Stimulated activated CD8-positive, alpha-beta memory T cell treated with anti-CD3 and anti-CD28 coated beads, Interleukin-15, amount 100 ng/mL, for 48 hours (primary cell): ENCODE measurements at places on chromosomes 2 and 18.

- no peak for DNase-seq
Observed at GRCh38 chr18:31565782-31566512, 25.7 kb upstream of the TTR start.

- DNase-seq: no peak
Observed at GRCh38 chr2:11228692-11229091, 73.4 kb downstream of the SLC66A3 start.

DNA sequence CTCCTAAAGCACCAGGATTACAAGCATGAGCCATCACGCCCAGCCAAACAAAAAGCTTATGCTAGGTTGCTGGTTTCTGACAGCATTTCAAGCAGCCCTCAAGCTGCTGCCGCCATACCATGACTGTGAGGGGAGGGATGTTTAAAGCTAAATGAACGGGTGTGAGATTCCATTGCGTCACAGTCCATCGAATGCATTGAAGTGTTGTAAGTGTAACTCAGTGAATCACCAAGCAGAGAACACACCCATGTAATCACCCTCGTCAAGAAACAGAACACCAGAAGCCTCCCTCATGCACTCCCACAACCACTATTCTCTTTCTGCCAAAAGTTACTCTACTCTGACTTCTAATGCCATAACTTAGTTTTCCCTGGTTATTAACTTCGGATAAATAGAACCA, 32.8 kb upstream of the MC5R start:
- no peak for DNase-seq

- no peak for DNase-seq
Observed at GRCh38 chr2:222683805-222684204, 12.3 kb downstream of the MOGAT1 start.

- DNase-seq: no peak
Observed at GRCh38 chr2:160695402-160696086, 201.9 kb upstream of the RBMS1 start.

DNA sequence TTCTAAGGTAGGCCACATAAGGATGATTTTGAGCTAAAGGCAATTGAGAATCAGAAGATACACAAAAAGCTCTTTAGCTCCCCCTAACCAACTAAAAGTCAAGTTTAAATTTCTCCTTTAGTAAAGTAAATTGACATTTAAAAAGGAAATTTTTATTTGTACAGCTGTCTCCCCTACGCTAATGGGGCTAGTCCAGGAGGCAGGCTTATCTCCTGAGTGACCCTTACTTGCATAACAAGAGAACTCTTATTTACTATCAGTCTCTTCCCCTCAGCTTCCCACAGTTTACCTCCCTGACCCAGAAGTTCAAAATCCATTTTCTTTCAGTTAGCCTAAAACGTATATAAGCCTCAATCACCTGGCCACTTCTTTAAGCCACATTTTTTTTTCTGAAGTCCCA, 1002.8 kb upstream of the NRXN1 start:
- DNase-seq: no peak

- no peak for DNase-seq
Observed at GRCh38 chr2:28102455-28102874, 211.9 kb downstream of the BABAM2 start.

GRCh38 chr2:161426455-161426921, 10.4 kb downstream of the TBR1 start:
- DNase-seq: no peak

DNA sequence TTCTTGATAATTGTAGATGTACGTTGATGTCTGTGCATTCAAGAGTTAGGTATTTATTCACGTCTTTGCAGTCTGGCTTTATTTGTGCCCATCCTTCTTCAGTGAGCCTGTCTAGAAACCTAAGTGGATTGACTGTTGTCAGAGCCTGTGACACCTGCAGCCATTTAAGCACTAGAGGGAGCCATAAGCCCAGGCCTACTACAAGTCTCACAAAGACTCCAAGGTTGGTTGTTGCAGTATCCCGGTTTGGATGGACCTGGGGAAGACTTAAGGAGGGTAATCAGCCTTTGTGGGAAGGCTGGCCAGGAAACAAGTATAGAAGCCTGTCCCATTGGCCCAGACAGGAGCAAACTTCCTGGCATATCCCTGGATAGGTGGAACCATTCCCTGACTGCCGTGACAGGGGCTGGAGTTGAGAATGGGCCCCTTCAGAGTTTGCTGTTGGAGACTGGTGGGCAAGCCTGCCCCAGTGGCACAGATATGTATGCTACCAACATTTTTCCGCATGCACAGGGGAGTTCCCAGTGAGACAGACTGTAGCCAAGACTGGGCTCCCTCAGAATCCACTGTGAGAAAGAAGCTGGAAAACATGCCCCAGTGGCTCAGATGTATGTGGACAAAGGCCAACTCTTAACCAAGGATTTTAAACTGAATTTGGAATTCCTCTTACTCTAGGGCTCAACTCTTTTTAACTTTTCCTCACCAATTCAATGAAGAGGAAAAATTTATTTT, 9.3 kb upstream of the LRRC30 start:
- no peak for DNase-seq

DNA sequence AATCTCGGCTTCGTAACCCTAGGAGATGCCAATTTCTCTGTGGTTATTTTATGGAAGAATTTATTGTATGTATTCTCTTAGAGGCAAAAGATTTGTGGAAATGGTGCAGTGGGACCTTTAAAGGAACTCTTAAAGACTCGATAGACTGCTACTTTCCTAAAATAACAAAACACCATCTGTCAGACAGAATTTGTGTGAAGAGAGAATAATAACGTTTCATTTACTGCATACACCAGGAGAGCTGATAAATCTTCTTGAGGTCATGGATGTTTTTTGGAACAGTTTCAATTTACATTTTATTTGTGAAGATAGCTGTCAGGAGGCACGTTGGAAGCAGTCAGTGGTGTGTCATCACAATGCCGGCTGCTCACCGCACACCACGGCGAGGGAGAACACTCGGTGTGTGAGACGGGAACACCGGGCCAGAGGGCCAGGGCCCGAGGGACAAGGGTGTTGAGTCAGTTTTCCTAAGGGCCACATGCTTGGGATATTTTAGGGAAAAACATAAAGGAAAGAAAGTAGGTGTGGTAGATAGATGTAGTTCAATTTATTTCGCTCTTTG, 1681.0 kb upstream of the DDX18 start:
- no peak for DNase-seq

GRCh38 chr2:203705178-203705577, 1.3 kb upstream of the CD28 start:
- peak; percentile 11 for DNase-seq

GRCh38 chr2:144091622-144092021, 428.3 kb downstream of the ZEB2 start:
- DNase-seq: no peak

- DNase-seq: no peak
Observed at GRCh38 chr2:128145651-128146050, 54.7 kb downstream of the UGGT1 start.

- no peak for DNase-seq
Observed at GRCh38 chr2:74763962-74764428, 69.9 kb upstream of the HK2 start.

- no peak for DNase-seq
Observed at GRCh38 chr2:170965446-170966225, 36.6 kb downstream of the GORASP2 start.

DNA sequence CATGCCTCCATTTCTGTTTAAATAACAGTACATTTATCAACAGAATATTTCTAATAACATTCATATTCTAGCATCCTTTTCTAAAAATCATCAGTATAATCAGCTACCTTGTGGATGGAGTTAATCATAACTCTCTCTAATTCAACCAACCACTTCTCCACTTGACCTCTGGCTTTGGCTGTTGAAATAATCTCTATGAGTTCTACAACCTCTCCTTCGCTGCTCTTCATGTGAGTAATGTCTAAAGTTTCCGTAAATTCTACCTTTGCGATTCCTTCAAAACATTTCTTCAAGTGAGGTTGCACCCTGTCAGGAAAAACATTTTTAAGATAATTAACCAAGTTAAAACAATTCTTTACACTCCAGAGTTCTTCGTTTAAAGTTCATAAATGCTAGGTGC, 134.2 kb downstream of the DNAH7 start:
- DNase-seq: no peak

GRCh38 chr2:175233135-175233719, 51.7 kb upstream of the ATP5MC3 start:
- DNase-seq: no peak

GRCh38 chr2:235577404-235578330, 83.8 kb downstream of the AGAP1 start:
- DNase-seq: no peak

- DNase-seq: no peak
Observed at GRCh38 chr2:140108706-140109475, 1328.7 kb upstream of the NXPH2 start.

- DNase-seq: no peak
Observed at GRCh38 chr18:70195014-70195614, 10.4 kb downstream of the RTTN start.

DNA sequence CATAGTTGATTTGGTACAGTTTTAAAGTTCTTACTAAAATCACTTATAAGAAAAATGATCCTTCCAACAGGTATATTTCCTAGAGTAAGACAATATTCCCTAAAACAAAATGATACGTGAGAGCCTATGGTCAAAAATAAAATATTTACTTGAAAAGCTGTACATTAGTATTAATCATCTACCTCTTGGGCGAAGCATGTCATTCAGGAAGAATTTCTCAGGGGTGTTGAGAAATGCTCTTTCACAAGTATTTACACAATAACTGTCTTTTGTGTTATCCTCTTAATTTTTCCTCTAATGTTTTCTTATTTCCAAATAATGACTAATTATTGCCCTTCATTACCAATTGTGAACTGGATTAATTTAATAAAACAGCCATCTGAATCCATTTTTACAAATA, 466.3 kb downstream of the SATB2 start:
- DNase-seq: no peak

- DNase-seq: no peak
Observed at GRCh38 chr2:7899241-7899640, 782.6 kb upstream of the ID2 start.

GRCh38 chr18:32167980-32168730, 21.7 kb upstream of the MEP1B start:
- no peak for DNase-seq

DNA sequence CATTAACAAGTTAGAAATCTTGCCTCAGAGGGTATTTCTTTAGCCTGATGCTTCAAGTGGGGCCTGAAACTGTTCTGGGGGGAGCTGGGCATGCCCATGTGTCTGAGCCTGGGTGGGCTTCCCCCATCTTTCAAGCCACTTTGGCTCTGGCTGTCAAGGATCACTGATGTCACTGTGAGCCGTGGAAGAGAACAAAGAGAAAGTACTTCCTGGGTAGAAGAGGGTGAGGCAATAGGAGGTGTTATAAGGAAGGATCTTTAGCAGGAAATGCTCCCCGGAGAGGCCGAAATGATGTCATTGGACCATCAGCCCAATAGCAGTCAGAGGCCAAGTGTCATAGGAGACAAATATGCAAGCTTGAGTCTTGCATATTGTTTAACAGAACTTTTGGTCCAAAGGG, 228.4 kb upstream of the MEX3C start:
- DNase-seq: no peak

GRCh38 chr2:44545005-44545404, 183.3 kb downstream of the CAMKMT start:
- DNase-seq: no peak

DNA sequence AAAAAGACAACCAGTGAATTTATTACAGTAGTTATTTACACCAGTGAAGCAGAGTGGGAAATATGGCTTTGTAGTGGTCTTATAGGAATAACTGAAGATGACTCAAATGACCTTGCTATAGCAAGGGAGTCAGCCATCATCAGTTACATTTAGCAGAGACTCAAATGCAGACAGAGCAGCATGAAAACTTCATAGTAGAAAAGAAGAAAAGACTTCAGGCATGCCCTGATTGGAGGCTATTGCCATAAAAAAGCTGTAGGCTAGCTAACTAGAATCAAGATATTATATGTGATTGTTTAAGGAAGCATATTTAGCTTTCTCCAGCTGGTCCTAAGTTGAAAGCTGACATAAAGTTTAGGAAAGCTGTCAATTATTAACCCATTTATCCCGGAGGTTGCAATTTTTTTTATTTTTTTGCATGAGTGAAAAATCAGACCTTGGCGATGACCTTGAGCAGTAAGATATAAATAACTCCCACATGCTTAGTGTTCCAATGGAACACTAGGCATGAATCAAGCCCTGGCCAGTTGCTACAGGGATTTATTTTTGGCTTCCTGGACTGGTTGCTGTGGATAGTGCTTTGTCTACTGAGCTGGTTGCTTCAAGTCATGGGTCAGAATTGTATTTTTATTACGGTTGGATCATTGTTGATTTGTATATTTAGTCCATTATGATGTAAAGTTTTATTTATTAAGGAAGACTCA, 675.6 kb upstream of the VRK2 start:
- no peak for DNase-seq

- no peak for DNase-seq
Observed at GRCh38 chr2:113124181-113124961, 3.0 kb upstream of the IL1RN start.

DNA sequence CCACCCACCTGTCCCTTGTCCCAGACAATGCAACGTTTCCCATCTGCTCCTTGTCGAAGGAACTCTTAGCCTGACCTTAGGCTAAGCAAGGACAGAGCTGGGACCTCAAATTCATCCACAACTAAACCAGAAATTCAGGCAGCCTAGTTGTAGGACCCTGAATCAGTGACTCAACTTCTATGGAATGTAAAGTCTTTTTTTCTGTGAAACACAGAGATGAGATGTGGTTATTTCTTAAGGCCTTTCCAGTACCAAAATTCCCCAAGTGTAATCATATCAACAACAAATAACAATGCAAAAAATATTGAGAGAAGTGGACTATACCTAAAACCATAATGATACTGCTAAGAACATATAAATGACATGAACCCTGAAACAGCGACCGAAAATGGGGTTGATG, 46.7 kb downstream of the EN1 start:
- DNase-seq: no peak

DNA sequence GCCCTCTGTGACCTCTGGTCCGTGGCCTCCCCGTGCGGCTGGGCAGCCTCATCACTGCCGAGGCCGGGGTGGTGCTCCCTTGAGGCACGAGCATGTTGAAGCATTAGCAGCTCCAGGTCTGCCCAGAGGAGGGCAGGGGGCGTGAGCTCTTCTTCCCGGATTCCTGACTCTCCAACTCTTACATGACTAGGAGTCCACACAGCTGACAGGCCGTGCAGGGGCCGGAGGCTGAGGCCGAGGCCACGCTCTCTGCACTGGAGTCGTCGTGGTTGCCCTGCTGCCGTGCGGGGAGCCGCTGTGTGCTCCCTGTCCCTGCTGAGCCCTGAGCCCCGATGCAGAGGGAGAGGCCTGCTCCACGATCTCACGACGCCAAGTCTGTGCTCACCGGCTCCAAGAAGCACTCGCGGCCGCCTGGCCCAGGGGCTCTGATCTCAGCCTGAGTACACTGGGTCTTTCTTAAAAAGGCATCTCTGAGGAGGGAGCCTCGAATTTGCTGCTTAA, 19.4 kb upstream of the KCNG2 start:
- DNase-seq: no peak

- no peak for DNase-seq
Observed at GRCh38 chr2:240235149-240235803, 94.8 kb upstream of the OTOS start.

- DNase-seq: no peak
Observed at GRCh38 chr18:59560556-59560955, 136.7 kb downstream of the CCBE1 start.
